Calu3 (cell line): ENCODE measurements at places on chromosomes 1 and 21.

GRCh38 chr1:197464044-197464443 lies 196.0 kb downstream of the CRB1 start:
- DNase-seq, result no peak

DNA sequence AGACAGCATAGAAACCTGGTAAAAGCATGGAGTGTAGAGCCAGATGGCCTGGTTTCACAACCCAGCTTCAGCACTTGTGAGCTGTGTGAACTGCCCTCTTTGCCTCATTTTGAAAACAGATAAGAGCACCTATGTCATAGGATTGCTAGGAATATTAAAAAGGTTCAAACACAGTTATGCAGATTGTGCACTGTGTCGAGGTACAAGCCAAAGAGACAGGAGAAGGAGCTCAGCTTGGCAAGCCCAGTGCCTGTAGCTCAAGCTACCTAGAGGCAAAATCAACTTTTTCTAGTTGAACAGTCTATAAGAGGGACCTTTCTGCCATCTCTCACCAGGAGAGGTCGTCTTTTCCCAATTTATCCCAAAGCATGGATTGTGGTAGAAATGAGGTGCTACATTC lies 5.0 kb downstream of the CHODL start:
- no peak for DNase-seq

DNA sequence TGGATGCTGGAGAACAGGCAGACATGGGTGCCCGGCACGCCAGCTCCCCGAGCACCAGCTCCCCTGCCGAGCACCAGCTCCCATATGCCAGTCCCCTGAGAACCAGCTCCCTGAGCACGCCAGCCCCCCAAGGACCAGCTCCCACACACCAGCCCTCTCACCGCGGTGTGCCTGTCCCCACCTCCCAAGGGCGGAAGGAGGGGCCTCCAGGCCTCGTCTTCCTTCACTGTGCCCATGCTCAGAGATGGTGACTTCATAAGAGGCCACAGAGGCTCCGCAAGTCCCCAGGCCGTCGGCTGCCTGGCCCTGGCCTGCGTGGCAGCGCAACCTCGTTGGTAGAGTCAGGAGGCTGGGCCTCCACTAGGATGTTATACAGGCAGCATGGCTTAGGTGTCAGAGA lies 69.1 kb downstream of the AGPAT3 start:
- no peak for DNase-seq

- no peak for DNase-seq
These were observed 64.0 kb downstream of the WNT9A start for GRCh38 chr1:227883641-227884301.

- DNase-seq, result no peak
These were observed 11.7 kb upstream of the FGR start for GRCh38 chr1:27646676-27647075.

- no peak for DNase-seq
These were observed 16.3 kb downstream of the MAP3K7CL start for GRCh38 chr21:29146726-29147125.

- DNase-seq, result no peak
These were observed at the start of gene KRTAP21-3 for GRCh38 chr21:30718239-30718909. KRTAP21-3 (minus strand) TSS chr21:30718777; CDS start chr21:30718759, 18 bp downstream.

DNA sequence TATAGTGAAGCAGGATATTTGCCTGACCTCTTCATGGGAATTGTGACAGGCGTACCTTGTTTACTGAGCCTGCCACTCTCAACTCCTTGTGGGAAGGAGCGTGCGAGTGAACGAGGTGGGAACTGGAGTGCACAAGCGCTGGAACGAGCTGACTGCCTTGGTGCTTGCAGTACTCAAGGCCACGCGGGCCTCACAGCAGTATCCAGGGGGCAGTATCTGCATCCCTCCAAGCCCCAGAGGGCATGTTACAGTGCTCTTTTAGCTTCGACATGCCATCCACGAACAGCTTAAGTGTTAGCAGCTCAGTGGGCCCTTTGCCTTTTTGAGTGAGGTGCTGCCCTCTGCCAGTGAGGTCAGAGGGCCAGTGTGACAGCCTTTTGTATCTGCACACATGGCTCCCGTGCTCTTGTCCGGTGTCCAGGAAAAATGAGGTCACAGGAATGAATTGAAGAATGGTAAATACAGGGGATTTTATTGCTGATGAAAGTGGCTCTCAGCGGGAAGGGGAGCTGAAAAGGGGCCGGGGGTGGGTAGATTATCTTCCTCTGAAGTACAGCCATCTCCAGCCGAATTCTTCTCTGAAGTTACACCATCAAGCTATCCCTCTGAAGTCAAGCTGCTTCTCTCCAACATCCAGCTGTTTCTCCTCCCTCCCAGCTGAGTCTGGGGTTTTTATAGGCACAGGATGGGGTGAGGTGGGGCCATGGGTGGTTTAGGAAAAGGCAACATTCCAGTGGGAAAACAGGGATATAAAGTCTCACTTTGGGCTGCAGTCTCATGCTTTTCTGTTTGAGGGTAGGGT lies 69.3 kb downstream of the EPB41 start:
- no peak for DNase-seq

DNA sequence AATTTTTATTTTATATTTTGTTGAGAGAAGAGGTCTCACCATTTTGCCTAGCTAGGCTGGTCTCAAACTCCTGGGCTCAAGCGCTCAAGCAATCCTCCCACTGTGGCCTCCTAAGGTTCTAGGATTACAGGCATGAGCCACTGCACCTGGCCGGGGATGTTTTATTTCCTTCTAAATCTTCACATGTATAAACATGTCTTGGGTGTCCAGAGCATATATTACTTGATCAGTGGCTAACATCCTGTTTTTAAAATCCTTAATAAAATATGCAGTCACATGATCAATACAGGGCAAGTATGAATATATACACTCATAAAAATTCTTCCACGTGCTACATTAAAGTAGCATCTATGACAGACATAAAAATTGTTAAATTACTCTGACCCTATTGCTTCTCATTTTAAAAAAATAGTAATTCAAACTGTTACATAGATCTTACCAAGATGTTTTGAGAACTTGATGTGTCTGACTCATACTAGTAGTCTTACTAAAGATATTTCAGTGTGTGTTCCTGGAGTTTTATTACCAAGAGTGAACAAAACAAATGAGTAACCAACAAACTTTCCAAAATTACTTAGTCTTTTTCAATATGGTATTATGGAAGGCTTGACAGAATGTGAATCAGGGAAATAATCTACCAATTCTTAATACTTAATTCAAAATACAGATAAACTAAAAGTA lies 222.5 kb downstream of the SLC45A1 start:
- no peak for DNase-seq

- DNase-seq, result no peak
These were observed 32.0 kb downstream of the CCSAP start for GRCh38 chr1:229310833-229311232.

DNA sequence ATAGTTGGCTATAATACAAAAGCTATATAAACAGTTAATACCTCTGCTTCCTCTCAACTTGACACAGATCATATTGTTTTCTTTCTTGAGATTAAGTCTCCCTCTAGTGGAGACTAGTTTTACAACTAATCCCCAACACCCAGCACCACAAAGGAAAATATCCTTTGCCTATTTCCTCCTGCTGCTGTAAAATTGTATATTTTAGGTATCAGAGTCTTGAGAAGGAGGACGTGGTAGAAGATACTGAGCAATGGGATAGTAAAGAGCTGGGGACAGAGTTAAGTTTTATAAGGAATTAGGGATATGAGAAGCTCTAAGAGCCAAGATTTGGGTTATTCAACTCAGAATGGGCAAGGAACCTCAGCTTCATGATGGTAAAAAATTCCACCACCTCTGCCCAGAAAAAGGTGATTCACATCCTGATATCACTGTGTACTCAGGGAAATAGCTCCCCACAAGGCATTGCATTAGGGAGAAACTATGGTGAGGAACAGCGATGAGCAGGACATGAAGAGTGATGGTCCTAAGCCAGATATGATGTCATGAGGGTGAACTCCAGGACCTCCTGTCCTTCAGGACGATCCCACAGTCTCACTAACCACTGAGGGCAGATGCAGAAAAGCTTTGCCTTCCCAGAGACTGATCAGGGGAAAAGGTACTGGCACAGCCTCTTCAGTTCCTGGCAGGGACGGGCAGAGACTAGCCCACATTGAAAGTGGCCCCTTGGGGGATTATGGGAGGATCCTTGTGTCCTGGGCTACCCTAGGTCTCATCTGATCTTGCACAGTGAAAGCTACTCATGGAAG lies 14.7 kb upstream of the CFAP126 start:
- no peak for DNase-seq

DNA sequence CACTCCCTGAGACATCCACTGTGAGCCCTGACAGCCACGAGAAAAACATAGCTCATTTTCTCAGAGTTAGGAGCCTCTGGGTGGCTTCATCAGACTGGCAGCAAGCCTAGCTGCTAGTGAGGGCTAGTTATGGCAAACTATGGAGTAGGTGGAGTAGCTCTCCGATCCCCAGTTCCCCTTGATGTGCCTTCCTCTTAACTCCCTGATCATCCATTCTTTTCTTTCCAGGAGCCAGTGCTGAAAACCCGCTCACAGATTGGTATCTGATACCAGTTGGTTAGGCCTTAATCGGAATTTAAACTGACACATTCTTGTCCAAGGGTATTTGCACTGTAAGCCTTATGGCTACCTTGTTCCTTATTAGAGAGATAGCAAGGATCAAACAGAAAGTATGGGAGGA lies 31.4 kb upstream of the PAXBP1 start:
- DNase-seq, result no peak

DNA sequence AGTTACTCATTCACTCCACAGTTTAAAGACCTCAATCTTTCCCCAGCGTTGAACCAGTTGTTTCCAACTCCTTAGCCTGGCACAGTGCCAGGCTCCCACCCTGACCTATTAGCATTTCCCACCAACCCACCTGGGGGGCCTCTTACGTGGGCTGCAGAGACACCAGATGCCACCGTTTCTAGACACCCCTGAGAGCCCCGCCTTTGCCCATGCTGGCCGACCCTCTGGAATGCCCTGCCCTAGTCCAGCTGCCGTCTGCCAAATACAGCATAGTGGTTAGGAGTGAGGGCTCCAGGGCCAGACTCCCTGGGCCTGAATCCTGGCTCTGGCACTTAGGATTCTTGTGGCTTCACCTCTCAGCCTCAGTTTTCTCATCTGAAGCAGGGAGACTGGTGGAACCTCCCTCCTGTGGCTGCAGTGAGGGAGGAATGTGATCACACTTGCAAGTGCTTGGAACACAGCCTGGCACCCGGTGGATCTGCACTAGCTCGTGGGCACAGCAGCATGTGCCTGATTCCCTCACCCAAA lies 65.2 kb downstream of the TMCO4 start:
- DNase-seq, result no peak

GRCh38 chr1:98870959-98871903 lies 133.4 kb downstream of the PLPPR5 start:
- DNase-seq, result peak; percentile 1

GRCh38 chr1:223776826-223777454 lies 64.6 kb downstream of the CAPN2 start:
- DNase-seq, result no peak

DNA sequence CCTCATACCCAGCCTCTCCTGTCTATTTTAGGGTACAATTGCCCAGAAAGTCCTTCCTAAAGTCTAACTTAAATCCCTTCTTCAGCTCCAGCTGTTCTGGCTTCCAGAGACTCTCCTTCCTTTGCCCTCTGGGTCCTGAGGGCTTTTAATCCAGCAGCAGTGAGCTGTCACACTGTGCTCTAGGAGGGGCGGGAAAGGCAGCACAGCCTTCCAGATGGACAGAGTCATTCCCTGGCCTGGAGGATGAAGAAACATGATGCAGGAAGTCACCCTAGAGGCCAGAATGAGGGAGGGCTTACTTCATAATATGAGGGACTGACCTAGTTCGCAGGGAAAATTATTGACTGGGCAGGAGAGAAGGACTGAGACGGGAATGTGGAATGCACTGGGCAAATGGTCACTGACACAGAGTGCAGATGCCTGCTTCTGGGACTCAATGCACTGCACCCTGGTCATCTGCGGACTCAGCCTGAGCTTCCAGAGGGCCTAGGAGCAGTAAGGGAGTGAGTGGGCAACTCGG lies 1.3 kb downstream of the SH2D2A start:
- no peak for DNase-seq

DNA sequence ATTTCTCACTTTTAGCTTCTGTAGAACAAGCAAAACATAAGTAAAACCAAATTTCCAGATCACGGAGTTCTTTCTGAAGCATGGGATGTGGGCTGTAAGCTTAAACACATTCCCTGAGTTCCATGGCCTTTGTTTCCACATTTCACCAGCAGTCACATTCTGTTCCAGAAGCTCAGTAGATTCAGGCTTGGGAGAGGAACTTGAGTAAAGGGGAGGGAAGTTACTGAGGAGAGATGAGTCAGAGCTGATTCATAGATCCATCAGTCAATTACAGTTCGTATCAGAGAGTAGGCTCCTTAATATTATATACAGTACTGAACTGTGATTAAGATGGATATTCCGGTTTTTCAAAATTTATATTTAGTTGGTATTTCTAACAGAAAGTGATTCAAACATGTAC lies 614.3 kb downstream of the NCAM2 start:
- no peak for DNase-seq

- no peak for DNase-seq
These were observed 28.2 kb upstream of the ANKRD13C start for GRCh38 chr1:70382682-70383081.

GRCh38 chr1:223738465-223739365 lies 26.4 kb downstream of the CAPN2 start:
- DNase-seq, result peak; percentile 77

- DNase-seq, result no peak
These were observed 48.6 kb downstream of the CEP350 start for GRCh38 chr1:180003026-180003695.
